ENCODE measurements at places on chromosomes 7 and 10. TPM values are rescaled to one million over a fixed set of nuclear protein-coding genes. Genes with fewer than 3 reads are reported as not detected.

PRLHR gene
- not detected for total RNA-seq

EMX2 gene
- not detected for total RNA-seq

SLC39A12 gene
- total RNA-seq = not detected

MRLN gene
- 0.82 TPM for total RNA-seq

BMPER gene
- total RNA-seq = not detected

INA gene
- 0.92 TPM for total RNA-seq

USP6NL gene
- 0.83 TPM for total RNA-seq

UPK3B gene
- total RNA-seq = 1.2 TPM

ANKRD16 gene
- total RNA-seq = 10.8 TPM

SUN3 gene
- not detected for total RNA-seq

PSD gene
- 10.4 TPM for total RNA-seq

NPC1L1 gene
- total RNA-seq = not detected

NKX2-3 gene
- not detected for total RNA-seq

AVPI1 gene
- 1.1 TPM for total RNA-seq

UNCX gene
- total RNA-seq = not detected

COMMD3 gene
- 79.7 TPM for total RNA-seq

TMEM140 gene
- total RNA-seq = 2.2 TPM

GPR26 gene
- total RNA-seq = not detected

HTR7 gene
- not detected for total RNA-seq

Measured in activated CD4-positive, alpha-beta T cell treated with anti-CD3 and anti-CD28 coated beads, Interleukin-2, amount 10 ng/mL, durations not matched to agents 24 days and 14 days (primary cell).